Right cardiac atrium (tissue), 5 donors: ENCODE measurements at places on chromosomes 6 and 20.

DNA sequence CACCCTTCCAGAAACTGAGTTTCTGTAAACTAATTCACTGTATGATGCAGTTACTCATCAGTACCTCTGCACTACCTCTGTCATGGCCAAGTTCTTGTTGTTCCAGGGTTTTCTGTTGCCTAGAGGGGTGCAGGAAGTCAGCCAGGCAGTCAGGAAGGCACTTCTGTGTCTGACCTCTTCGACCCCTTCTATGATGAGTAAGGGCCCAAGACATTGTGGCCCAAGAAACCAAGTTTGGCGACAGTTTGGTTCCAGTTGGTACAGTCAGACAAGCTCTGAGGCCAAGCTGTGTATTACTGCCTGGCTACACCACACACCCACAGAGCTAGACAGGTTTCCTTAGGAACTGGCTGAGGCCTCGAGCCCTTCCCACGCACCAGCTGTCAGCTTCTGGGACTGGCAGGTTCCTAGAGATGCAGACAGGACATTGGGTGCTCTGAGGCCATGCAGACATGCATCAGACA lies 41.2 kb downstream of the TRAF3IP2 start:
- DNase-seq = peak; percentile 62

GRCh38 chr6:19492636-19493405 lies 344.3 kb upstream of the ID4 start:
- DNase-seq = no peak

GRCh38 chr6:154637392-154637791 lies 95.8 kb upstream of the SCAF8 start:
- DNase-seq = no peak

DNA sequence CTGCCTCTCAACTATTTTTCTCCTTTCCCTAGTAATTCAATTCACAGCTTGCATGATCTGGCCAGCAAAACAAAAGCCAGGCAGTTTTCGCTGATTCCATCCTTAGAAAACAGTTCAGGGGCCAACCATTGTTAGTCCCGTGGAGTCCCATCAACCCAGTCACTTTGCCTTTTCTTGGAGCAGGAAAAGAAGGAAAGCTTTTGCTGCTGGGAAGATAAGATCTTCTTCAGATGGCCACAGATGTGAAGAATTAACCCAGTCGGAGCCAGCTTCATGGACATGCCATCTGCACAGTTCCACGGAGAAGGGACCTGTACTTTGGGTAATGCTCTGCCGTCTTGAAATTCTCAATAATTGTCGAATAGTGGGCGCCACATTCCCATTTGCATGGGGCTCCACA lies 76.9 kb upstream of the TSHZ2 start:
- no peak for DNase-seq

DNA sequence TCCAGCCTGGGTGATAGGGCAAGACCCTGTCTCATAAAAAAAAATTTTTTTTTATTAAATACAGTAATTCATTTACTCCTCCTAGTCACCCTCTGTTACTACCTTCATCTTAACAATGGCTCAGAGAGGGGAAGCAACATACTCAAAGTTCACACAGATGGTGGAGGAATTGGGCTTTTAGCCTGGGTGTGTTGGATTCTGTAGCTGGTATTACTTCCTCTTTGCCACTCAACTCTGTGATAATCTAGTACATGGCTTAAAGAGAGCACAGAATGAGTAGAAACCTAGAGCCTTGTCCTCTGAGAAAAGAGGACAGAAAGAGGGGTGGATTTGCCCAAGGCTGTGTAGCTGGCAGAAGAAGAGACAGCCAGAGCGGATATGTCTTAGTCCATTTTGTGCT lies 96.6 kb downstream of the DLGAP4 start:
- no peak for DNase-seq

GRCh38 chr20:41786158-41786557 lies 168.0 kb upstream of the CHD6 start:
- DNase-seq = no peak

DNA sequence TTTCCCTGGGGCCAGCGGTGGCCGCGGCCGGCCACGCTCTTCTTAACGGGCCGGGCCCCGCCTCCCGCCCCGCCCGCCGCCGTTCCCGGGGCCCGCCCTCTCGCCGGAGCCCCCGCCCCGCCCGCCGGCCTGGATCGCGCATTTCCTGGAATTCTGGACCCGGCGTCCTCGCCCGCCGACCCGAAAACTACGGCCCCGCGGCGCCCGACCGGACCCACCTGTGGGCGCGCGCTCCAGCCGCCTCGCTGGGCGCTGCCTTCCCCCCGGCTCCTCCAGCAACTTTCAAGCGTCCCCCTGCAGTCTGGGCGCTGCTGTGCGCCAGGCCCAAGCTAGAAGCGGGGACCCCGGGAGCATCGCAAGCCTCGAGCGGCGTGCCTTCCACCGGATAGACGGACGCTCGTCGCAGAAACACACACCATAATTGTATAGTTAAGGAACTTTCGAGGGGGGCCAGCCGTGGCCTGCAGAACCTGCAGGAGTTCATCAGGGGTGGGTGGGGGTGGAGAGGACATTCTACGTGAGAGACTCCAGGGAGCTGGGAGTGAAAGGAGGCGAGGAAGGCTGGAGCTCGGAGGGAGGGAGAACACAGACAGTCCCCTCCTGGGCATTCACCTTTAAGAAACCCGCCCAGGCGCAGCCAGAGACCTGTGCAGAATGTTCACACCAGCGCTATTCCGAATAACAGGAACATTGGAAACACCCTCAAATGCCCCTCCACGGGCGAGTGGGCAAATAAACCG lies at the start of gene ADA:
Gene ADA, minus strand, starts transcription at position 16 of the 740 bp plus-strand sequence. CDS start 92 bp downstream, outside the sequence.
- DNase-seq = peak; percentile 92

DNA sequence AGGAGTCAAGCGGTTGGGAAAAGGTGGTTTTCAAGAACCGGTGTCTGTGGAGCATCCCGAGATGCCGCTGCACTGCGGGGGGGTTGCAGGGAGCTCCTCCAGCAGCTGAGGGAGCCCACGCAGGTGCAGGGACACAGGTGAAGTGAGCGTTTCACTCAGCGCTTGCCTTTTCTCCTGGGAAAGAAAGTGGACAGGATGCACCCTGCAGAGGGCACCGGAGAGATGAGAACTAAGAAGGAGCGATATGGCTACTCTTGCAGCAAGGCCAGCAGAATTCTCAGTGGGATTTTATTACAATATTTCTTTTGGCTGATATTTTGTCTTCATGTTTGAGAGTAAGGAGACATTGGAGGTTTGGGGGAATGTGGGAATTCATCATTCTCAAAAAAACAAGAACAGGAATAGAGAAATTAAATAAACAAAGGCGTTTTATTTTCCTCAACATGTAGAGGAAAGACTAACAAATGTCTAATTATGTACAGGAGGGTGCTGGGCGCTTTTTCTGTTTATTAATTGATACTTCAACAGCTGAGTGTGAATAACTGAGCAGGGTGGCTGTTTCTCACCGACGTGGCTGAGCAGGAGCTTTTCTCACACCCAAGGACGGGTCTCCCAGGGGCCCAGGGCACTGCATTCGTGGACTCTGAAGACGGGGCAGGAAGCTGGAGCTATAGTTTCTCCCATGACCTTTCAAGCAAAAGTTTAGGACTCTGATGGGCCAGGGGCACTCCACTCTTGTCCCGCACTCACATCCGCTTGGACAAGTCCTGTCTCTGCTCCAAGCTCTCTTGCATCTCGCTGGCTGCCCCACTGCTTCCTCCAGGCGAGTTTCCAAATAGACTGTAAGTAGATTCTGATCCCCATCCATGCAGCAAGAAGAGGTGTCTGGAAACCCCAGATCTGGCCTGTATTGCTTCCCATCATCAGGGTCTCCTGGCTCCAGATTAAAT lies 176.1 kb downstream of the SMOC2 start:
- DNase-seq = peak; percentile 70
